ENCODE measurements at places on chromosomes 4 and X.

GRCh38 chr4:170803492-170803891, 713.7 kb upstream of the AADAT start:
- DNase-seq, result no peak

- DNase-seq, result no peak
Observed at GRCh38 chrX:88940904-88941303, 193.9 kb downstream of the CPXCR1 start.

- DNase-seq, result no peak
Observed at GRCh38 chr4:152486429-152487389, 49.2 kb downstream of the FBXW7 start.

- DNase-seq, result peak; percentile 74
Observed at GRCh38 chrX:136204571-136204970, 46.6 kb downstream of the MAP7D3 start.

- peak; percentile 52 for DNase-seq
Observed at GRCh38 chr4:112327965-112328733, 31.0 kb downstream of the ALPK1 start.

GRCh38 chrX:10011991-10012390, 44.8 kb downstream of the CLDN34 start:
- peak; percentile 6 for DNase-seq

- no peak for DNase-seq
Observed at GRCh38 chr4:168759959-168760527, 250.0 kb downstream of the CBR4 start.

- DNase-seq, result peak; percentile 97
Observed at GRCh38 chrX:149938427-149938880, at the start of gene EOLA2. Gene EOLA2 (minus strand): TSS chrX:149938491. CDS start chrX:149933874, 4,617 bp downstream.

Measured in fibroblast of skin of back (primary cell).